ENCODE measurements at places on chromosomes 6 and 20.

DNA sequence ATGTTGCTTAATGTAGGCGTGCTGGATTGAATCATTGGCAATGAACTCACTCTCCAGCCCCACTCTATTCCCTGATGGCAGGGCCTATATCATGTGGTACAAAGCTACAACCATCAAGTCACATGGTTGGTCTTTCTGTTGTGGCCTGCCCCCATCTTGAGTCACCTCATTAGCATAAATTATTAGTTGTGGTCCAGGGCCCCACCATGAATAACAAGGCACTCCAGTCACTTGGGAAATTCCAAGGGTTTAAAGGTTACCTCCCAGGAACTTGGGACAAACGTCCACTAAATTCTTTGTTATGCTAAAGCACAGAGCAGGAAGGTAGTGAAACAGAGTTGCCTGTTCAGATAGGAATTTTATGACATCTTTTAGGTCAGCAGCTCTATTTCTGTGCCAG, 193.7 kb downstream of the SLC35F1 start:
- DNase-seq = no peak

- no peak for DNase-seq
Observed at GRCh38 chr6:147381712-147382111, 126.8 kb upstream of the SAMD5 start.

GRCh38 chr20:62804021-62804626, 511 bp upstream of the OGFR start:
- no peak for DNase-seq

GRCh38 chr6:161327360-161327953, 53.6 kb upstream of the AGPAT4 start:
- no peak for DNase-seq

DNA sequence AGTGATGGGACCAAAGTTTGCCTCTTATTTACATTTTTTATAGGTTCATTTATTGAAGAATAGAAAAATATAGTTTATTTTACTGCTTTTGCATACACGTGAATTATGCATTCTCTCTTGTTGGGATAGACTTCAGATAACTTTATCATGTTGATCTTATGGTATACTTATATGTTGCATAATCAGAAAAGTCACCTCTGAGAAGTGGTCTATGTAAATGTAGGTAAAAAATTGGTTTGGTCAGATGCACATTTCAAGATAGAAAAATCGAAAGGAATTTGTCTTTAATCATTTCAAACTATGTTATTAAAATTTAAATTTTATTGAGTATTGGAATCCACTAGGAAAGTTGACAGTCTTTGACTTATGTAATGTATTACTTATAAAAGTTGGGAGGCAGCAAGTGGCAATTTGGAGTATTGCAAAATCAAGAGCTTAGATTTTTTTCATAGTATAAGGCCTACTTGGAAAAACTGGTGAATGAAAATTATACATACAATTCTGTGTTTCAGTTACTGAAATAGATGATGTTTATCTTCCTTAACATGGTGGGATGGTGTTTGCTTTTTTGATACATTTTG, 2.4 kb downstream of the PHF3 start:
- DNase-seq = no peak

- no peak for DNase-seq
Observed at GRCh38 chr6:36432151-36432671, 10.4 kb downstream of the PXT1 start.

- DNase-seq = no peak
Observed at GRCh38 chr6:6224933-6225486, 95.5 kb downstream of the F13A1 start.

DNA sequence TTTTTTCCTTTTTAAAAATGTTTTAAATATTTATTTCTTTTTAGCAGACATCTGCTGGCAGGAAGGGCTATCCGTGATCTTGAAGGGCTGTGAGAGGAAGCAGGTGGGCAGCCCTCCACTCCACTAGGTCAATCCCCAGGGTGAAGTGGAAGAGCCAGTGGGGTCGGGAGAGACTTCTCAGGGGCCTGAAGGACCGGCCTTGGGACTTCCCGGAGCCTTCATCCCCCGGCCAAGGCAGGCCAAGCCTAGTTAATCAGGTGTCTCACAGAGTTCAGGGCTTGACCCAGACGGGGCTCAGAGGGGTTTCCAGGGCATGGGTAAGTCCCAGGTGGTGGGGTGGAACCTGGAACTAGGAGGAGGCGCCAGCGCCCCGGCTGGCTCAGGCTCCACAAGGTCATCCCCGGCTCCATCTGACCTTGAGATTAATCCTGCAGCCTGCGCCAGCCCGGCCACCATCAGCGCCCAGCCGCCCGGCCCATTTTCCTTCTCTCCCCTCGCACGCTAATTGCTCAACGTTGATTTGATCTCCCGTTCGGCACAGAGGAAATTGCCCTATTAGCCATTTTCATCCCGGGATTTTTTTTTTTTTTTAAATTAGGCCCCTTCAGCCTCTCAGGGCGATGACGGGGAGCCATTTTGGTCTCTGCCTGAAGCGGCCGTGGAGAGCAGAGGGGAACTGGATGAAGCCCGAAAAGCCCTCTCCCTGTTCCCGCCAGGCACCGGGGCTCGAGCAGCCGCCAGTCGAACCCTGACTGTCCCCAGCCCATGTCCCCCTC, 44.4 kb downstream of the MDFI start:
- DNase-seq = no peak

GRCh38 chr6:129646642-129647041, 63.3 kb downstream of the ARHGAP18 start:
- DNase-seq = no peak

GRCh38 chr6:39063526-39063925, 14.9 kb downstream of the GLP1R start:
- no peak for DNase-seq

- DNase-seq = no peak
Observed at GRCh38 chr6:136440203-136440602, 110.0 kb downstream of the MAP7 start.

- DNase-seq = no peak
Observed at GRCh38 chr6:167856999-167857660, 30.4 kb downstream of the AFDN start.

DNA sequence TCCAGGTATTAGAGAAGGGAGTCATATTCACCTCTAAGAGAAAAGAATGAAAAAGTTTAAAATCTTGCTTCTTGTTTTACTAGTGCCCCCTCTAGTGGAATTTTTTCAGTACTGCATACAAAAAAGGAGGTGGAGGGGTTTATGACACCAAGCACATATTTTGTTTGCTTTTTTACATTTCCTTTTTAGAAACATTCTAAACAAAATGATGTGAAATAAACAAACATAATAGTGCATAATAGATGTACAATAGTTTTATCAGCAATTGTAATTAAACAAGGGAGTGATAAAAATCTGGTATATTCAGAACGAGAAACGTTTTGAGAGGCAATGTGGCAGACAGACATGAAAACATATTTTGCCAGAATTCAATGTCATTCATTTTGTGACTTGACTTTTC, 111.0 kb upstream of the TFAP2D start:
- no peak for DNase-seq

DNA sequence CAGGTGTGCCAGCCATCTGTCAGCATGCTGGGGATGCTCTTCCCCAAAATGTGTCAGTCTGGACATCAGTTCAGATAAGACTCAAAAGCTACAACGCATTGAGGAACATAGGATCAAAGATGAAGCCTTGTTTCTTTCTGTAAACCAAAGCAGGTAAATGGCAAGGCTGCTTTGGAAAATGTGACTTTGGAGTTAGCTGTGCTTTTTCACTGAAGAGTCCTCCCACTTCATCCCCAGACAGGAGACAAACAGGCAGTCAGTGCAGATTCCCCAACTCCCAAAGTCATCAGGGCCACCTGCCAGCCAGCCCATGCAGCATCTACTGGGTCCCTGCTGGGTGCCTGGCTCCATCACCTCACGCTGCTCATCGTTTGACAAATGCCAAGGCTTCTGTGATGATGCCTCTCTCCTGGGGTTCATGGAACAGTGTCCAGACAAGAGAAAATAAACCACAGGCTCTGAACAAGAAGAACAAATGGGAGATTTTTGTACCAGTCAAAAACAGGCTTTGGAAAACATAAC, 205.0 kb upstream of the BTBD3 start:
- DNase-seq = no peak

DNA sequence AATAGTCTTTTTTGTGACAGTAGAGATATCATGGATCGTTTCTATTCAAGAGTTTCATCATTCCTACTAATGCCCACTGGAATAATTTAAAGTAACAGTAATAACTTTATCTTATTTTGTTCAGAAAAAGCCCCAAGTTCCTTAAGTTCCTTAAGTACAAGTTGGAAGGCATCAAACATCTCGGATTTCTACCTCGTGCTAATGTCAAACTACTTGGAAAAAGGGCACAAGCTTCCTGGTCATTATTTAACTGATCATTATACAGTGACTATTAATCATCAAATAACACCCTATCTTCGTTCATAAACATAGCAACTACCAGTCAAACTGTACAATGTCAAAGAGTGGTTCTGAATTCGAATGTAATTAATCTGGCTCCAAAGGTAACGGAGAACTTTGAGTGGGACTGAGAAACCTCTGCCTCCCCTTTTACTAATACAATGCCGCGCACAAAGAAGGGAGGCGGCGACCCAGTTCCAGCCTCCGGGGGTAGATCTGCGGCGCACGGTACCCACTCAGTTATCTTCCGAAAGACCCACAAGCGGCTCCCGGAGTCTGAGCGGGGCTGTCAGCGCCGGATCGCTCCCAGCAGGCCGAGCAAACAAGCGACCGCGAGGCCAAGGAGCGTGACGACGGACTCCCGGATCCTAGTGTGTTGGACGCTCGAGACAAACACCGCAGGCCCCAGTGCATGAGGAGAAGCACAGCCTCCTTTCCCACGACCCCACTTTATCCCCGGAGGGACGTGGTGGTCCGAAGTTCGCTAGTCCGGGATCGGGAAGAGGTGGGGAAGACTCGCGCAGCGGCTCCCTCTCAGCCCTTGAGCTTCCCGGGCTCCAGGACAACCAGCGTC, 716 bp downstream of the SHPRH start:
- DNase-seq = no peak

DNA sequence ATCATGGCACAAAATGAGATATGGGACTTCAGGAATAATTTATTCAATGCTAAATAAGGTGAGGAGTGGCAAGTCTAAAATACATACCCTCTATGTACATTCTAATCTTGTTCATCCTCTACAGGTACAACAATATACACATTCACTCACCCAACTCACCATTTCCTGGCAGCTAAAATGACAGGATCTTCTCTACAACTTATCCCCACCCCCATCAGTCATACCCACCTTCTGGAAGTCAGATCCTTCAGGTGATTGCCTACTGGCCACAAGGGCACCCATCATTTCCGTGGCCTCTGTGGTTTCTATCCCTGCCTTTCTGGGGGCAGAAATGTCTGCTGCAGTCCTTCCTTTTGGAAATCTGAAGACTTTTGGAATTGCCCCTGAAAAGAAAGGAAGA, 22.8 kb upstream of the CRIP3 start:
- no peak for DNase-seq

Data from stimulated activated CD4-positive, alpha-beta T cell treated with anti-CD3 and anti-CD28 coated beads, Interleukin-1b, Interleukin-23, amount 100 ng/mL, for 1 hour (primary cell).